Mesenchymal stem cell (in vitro differentiated cells and primary cell): ENCODE measurements at places on chromosomes 7 and 10.
A peak's percentile ranks its signal among the peaks of the same experiment; 100 is the strongest.

- peak; percentile 6 for DNase-seq
These were observed 56.0 kb downstream of the ANKRD7 start for GRCh38 chr7:118280319-118281012.

DNA sequence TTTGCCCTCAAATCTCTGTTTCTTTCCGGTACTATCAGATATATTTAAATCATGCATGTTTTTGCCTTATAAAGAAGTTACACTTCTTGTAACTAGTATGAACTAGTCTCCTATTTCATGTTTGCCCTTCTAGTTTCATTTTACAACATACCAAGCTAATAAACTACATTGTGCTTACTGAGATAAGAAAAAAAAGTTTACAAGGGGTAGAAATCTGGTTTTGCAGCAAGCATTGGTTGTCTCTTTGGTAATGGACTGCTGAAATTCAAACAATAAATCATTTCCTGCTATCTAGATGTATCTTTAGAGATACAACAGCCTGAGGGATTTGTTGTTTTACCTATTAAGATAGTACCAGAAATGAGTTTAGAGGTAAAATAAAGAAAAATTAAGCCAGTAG lies 18.8 kb downstream of the PTTG1IP2 start:
- no peak for DNase-seq

GRCh38 chr10:132078746-132079345 lies 13.1 kb downstream of the JAKMIP3 start:
- DNase-seq: no peak

DNA sequence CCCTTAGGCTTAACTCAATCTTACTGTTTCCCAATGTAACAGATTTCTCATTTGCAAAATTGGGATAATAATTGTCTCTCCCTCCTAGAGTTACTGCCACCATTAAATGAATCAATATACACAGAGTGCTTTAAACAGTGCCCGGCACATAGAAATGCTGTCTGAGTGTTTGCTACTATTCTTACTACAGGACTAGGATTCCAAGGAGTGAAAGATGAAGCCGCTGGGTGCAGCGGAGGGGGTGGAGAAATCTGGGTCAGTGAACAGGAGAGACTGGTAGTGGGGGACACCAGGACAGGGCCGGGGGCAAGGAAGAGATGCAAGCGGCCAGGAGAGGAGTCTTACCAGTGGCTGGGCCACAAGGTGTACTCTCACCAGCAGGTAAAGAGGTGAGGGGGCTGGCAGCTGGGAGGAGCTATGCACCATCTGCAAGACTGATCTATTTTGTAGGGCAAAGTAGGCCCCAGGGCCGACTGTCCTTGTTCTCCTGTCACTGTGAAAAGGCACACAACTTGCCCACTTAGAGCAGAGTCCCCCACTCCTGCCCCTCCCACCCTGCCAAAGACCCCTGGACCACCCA lies 18.5 kb upstream of the PRRT4 start:
- no peak for DNase-seq

- DNase-seq: no peak
These were observed 194.0 kb downstream of the HECW1 start for GRCh38 chr7:43306404-43306803.

DNA sequence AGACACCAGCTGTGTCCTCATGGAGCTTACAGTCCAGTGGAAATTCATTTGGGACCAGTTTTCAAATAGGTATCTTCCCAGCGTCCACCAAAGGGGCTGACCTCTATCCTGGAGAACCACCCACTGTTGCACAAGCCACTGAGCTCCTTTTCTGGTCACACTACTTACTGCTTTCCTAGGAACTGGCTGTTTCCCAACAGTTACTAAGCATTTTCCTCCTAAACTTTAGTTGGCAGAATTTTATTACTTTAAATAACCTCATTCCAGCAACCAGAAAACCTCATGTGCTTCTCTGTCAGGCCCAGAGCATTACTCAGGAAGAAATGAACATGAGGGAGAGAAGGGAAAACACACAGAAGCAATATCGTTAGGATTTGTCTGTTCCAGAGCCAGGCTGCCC lies 183.1 kb downstream of the GPAM start:
- no peak for DNase-seq

GRCh38 chr7:149071641-149072437 lies 18.7 kb downstream of the ZNF786 start:
- peak; percentile 11 for DNase-seq

- DNase-seq: no peak
These were observed 212.4 kb upstream of the MTPN start for GRCh38 chr7:136189506-136189998.

DNA sequence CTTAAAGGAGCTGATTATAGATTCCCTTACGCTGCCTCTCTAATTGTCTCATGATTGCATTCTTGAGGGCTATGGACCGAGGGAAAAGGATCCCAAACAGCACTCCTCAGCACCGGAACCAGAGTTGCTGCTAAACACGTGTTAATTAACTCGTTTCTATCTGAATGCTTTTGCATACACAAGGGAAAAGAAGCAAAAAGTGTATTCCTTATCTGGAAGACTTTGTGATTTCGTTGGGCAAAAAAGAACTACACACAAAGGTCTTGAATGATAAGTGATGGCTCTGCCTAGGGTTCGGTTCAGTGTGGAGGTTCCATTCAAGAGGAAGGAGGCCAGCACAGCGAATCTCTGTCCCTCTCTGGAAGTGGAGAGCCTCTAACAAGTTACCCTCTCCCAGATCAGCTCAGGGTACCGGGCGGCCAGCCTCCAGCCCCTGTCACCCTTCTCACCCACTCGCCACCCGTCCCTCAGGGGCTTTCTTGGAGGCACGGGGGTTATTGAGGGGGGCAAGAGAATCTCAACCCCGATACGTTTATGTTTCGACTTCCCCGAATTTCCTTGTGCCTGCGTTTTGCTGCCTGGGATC lies 515 bp upstream of the SLC4A2 start:
- DNase-seq: peak; percentile 70

DNA sequence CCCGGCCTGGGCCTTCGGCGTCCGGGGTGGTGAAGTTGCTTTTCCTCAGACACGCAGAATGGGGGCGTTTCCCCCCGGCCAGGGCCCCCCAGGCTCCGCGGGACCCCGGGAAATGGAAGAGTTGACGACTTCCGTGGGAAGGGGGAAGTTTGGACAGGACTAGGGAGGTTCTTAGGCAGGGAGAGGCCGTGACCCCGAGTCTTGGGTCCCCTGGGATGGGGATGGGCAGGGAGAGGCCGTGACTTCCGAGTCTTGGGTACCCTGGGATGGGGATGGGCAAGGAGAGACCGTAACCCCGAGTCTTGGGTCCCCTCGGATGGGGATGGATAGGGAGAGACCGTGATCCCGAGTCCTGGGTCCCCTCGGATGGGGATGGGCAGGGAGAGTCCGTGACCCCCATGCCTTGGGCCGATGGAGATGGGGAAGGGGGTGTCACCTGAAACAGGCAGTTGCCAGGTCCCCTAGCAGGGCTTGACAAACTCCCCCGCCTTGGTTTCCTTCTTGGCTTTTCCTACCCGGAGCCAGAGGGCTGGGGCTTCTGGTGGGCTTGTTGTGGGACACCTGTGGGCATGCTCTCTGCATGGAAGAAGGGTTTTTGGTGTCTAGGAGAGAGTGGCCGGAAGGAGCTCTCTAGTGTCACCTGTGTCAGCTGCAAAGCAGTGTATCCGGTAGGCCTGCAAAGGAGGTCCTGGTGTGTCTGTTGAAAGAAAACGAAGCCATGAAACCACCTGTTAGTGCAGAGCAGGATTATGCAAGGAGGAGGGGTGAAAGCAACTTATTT lies 1.1 kb downstream of the TRRAP start:
- DNase-seq: peak; percentile 41

- DNase-seq: no peak
These were observed 80.1 kb upstream of the MKRN1 start for GRCh38 chr7:140559410-140559809.

DNA sequence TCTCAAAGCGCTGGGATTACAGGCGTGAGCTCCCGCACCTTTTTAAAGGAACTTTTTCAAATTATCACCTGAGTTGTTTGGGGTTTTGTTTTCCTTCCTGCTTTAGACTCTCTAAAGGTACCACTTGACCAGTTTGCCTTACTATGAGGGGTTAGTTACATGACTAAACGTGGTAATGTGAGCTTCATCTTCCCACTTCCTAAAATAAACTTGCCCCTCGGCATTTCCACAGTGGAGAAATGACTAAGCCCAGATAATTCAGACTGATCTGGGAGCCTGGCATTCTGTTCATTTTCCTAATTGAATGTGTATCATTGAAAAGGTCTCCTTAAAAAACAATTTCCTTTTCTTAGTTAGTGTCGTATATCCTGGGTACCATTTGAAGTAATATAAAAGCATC lies 163.4 kb downstream of the PLXDC2 start:
- peak; percentile 18 for DNase-seq

GRCh38 chr10:87761892-87762291 lies 56.1 kb downstream of the ATAD1 start:
- peak; percentile 88 for DNase-seq
